ENCODE measurements at places on chromosomes 1 and 21.

- DNase-seq: no peak
These were observed 492.2 kb upstream of the PKN2 start for GRCh38 chr1:88191917-88192316.

DNA sequence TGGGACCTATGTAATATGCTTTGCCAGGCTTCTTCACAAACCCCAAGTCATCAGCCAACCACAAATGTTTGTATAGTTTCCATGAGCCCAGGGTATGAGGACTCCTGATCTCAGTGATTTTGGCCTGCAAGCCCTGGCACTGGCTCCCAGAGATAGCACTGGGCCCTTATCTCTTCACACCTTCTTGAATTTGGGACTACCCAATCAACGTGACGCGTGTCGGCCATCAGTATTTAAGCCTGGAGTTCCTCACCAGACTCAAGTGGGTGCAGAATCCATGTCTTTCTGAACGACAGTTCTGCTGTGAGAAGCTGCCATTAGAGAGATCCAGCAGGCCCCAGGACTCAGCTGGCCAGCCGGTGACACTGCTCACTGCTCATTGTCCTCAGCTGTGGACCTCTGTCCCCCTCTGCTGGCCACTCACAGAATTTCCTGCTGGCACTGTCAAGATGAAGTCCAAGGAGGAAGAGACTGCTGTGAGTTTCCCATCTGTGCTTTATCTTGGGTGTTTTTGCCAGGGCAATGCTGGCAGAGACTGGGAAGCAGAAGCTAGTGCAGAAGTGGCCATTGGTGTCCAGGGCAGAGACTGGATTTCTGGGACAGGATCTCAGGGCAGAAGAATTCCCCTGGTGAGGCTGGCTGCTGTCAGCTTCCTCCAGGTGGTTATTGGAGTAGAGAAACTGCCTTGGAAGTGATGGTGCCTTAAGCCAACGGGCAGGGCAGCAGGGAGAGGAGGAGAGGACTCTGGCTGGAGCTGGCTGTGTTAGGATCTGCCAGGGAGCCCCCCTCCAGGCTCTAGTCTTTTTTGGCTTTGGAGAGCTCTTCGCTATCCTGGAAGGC, 28.4 kb downstream of the TMCC2 start:
- DNase-seq: peak; percentile 86

- no peak for DNase-seq
These were observed 218.6 kb downstream of the SLC44A5 start for GRCh38 chr1:75392278-75392677.

GRCh38 chr1:48619539-48619938, 147.5 kb upstream of the SPATA6 start:
- no peak for DNase-seq

GRCh38 chr1:67555461-67556296, 125.5 kb upstream of the SERBP1 start:
- DNase-seq: no peak

DNA sequence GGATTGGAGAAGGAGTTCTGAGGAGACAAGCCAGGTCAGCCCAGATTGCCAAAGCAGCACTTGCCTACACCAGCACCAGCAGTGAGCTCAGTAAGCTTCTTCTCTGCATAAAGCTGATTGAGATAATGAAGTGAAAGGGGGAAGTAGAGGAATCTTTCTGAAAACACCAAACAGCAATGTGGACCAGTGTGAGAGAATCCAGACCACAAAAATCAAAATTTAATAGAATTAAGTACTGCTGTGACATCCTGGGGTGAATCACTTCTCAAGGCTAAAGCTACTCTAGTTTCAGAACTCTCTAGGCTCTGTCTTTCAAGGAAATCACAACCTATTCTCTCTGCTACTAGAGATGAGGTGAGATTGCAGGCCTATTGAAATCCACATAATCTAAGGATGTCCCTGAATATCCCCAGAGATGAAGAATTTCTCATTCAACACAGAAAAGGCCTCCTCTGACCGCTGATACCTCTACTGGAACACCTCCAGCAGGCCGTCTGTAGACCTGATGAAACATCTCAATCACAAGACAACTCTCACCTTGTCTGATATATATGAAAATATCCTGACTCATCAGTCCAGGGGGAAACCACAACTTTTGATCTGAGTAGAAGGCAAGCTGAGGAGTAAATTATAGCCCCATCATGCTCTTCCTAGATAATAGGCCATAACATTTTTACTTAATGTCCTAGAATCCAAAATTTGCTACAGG, at the start of gene FCRL4:
Gene FCRL4 (minus strand): TSS at position 127 of the 709 bp plus-strand sequence. CDS start 141 bp downstream, outside the sequence.
- no peak for DNase-seq

DNA sequence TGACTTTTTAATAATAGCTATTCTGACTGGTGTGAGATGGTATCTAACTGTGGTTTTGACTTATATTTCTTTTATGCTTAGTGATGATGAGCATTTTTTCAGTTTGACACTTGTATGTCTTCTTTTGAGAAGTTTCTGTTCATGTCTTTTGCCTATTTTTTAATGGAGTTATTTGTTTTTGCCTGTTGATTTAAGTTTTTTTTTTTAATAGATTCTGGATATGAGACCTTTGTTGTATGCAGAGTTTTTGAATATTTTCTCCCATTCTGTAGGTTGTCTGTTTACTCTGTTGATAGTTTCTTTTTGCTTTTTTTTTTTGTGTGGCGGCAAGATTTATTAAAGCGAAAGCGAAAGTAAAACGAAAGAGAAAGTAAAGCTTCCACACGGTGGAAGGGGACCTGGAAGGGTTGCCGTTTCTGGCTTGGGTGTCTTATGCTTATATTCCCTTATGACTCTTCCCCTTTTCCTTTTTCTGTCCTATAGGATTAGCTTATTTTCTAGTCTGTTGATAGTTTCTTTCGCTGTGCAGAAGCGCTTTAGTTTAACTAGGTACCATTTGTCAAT, 67.6 kb downstream of the TBX19 start:
- DNase-seq: peak; percentile 45

DNA sequence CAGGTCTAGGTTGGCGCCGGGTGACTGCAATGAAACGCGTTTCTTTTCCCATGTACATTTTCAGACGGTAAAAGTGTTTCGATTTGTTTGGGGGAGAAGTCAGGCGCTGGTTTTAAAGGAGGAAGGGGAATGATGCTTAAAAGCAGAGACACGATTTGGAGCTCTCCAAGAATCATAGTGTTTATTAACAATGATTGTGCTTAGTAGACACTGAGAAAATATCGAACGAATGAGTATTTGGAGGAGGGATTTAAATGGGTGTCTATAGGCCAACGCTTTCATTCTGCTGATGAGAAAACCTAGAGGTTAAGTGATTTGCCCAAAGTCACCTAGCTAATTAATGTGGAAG, 36.9 kb upstream of the JAK1 start:
- no peak for DNase-seq

DNA sequence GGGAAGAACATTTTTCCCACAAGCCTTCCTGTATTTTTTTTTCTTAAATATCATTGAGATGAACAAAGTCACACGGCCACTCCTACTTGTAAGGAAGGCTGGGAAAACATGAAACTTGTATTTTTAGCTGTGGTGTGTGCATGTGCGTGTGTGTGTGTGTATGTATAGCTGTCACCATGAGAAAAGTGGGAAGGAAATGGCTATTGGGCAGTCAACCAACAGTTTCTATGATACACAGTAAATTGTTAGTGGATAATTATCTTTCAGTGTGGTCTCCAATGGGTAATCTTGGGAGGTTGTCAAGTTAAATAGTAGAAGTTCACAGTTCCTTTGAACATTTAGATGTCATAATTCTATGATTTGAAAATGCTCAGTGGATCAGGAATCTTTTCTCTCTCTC, 132.7 kb upstream of the USP24 start:
- DNase-seq: no peak

All from CD8-positive, alpha-beta memory T cell (primary cell).